Stimulated activated CD4-positive, alpha-beta T cell treated with anti-CD3 and anti-CD28 coated beads, TNF-alpha, amount 100 ng/mL, for 24 hours (primary cell): ENCODE measurements at places on chromosomes 11 and 22.

- DNase-seq: no peak
Measured at GRCh38 chr22:29311464-29312217, 3.9 kb downstream of the RASL10A start.

GRCh38 chr11:8149726-8150125 lies 19.1 kb downstream of the RIC3 start:
- no peak for DNase-seq

- no peak for DNase-seq
Measured at GRCh38 chr11:65714433-65714832, 2.4 kb downstream of the KAT5 start.

- no peak for DNase-seq
Measured at GRCh38 chr11:12251666-12252560, 125.5 kb upstream of the PARVA start.

GRCh38 chr11:125111343-125112207 lies at the start of gene TMEM218:
TSS of gene TMEM218 (minus strand) at chr11:125111626. CDS start at chr11:125102241, 9,385 bp downstream.
- peak; percentile 97 for DNase-seq

DNA sequence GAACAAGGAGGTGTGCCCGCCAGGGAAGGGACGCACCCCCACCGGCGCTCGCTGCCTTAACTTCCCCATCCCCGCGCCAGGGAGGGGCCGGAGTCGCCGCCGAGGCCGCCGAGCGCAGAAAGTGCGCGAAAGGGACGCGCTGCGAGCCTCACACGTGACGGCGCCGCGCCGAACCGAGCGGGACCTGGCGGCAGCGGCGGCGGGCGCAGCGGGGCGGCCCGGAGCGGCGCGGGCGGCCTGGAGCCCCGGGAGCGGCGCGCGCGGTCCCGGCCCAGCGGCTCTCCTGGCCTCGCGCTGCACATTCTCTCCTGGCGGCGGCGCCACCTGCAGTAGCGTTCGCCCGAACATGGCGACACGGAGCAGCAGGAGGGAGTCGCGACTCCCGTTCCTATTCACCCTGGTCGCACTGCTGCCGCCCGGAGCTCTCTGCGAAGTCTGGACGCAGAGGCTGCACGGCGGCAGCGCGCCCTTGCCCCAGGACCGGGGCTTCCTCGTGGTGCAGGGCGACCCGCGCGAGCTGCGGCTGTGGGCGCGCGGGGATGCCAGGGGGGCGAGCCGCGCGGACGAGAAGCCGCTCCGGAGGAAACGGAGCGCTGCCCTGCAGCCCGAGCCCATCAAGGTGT lies at the start of gene SORL1:
SORL1 (plus strand) TSS at position 329 of the 623 bp plus-strand sequence; CDS start at position 347, 18 bp downstream.
- peak; percentile 72 for DNase-seq

DNA sequence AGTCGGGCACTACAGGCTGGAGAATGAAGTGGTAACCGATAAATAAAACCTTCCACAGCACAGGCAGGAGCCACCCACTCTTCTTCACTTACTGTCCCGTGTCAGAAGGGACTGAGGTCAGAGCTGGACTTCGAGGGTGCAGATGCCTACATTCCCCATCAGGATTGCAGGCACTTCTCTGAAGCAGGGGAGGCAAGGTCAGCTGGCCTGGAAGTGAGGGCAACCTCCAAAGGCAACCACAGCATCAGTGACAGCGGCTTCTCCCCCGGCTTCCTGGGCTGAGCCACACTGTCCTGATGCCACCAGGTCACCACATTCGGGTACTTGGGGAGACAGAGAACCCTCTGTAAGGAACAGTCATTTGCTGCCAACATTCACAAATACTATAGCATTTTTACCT lies 22.7 kb downstream of the TCIRG1 start:
- no peak for DNase-seq

GRCh38 chr22:41504816-41505215 lies 35.9 kb downstream of the ACO2 start:
- DNase-seq: no peak
